ENCODE measurements at places on chromosomes 16 and 17. TPM values are rescaled to one million over a fixed set of nuclear protein-coding genes. Genes with fewer than 3 reads are reported as not detected.

- DNase-seq, result no peak
Measured at GRCh38 chr16:80387318-80387921, 153.4 kb upstream of the DYNLRB2 start.

DNA sequence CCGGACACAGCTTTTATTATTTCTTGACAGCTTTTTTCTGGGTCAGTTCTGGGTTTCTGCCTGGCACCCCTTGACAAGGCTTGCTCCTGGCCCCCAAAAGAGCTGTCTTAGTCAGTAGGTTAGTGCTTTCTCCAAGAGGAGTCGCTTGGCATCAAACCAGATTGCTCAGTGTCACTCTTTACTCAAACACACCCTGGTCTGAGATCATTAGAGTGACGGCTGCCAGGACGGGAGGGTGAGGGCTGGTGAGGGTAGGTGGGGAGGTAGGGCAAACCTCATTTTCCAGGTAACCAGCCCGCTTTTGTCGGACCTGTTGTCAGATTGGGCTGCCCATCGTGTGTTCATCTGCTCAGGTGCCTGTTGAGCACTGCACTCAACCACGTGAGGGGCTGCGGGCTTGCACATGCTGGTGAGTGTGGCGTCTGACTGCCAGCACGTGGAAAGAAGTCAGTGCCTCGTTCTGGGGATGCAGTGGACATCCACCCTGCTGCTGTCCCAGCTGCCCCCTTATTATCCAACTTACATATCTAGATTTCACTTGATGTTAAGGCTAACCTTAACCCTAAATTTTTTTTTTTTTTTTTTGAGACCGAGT lies 12.4 kb downstream of the TMEM94 start:
- no peak for DNase-seq

GRCh38 chr16:68739964-68740627 lies 3.0 kb downstream of the CDH1 start:
- no peak for DNase-seq

GRCh38 chr16:51755577-51756355 lies 604.7 kb upstream of the SALL1 start:
- no peak for DNase-seq

- no peak for DNase-seq
Measured at GRCh38 chr16:6977916-6978315, 354.7 kb upstream of the RBFOX1 start.

- no peak for DNase-seq
Measured at GRCh38 chr17:77116371-77116860, 24.4 kb upstream of the SEC14L1 start.

DNA sequence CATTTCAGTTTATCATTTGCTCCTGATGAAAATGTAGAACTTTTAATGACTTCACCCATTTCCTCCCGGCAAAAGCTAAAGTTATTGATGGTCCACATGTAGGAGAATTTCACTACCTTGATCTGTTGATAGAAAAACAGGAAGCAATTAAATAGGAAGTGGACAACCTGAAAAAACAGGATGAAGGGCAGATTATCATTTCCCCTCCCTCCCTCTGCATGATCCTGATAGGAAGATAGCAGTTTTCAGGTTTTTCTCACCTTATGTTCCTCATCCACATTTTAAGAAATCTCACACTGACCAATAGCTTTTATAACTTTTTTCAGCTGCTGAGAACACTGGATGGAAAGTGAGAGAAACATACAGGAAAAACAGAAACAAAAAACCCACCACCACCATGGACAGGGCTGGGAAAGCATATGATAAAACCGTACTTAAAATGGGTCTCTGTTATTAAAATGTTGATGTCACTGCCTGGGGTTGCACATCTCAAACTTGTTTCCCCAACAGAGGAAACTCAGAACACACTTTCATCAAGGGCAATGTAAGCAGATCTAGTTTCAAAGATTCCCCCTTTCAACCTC lies 46.4 kb downstream of the NXPH3 start:
- no peak for DNase-seq

DNA sequence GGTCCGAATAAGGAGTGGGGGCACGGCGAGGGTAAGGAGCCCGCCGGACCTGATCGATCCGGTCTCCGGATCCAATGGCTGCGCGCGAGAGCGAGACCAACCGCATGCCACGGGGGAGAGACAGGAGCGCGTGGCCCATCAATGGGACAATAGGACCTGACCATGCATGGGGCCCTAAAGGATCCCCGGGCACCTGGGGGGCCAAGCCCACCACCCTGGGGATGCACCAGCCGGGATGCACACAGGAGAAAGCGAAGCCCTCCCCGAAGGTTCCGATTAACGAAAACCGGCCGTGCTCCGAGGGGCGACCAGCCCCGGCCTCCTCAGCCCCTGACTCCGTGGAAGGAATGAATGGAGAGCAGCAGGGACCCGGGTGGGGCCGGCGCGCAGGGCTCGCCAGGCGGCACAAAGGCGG lies 525 bp downstream of the JPT1 start:
- no peak for DNase-seq

- DNase-seq, result no peak
Measured at GRCh38 chr17:17494870-17495535, 1.2 kb downstream of the RASD1 start.

DNA sequence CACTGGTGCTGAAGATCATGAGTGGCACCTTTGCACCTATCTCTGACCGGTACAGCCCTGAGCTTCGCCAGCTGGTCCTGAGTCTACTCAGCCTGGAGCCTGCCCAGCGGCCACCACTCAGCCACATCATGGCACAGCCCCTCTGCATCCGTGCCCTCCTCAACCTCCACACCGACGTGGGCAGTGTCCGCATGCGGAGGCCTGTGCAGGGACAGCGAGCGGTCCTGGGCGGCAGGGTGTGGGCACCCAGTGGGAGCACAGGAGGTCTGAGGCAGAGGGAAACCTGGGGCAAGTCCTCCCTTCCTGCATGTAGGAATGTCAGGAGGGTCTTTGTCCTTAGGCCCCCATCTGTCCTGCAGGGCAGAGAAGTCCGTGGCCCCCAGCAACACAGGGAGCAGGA lies 6.5 kb upstream of the TRAF4 start:
- no peak for DNase-seq

GRCh38 chr16:67718668-67719047 lies 458 bp downstream of the GFOD2 start:
- no peak for DNase-seq

- no peak for DNase-seq
Measured at GRCh38 chr17:74235040-74235581, 21.7 kb downstream of the TTYH2 start.

GRCh38 chr16:8173111-8173644 lies 417.1 kb downstream of the TMEM114 start:
- peak; percentile 81 for DNase-seq

DNA sequence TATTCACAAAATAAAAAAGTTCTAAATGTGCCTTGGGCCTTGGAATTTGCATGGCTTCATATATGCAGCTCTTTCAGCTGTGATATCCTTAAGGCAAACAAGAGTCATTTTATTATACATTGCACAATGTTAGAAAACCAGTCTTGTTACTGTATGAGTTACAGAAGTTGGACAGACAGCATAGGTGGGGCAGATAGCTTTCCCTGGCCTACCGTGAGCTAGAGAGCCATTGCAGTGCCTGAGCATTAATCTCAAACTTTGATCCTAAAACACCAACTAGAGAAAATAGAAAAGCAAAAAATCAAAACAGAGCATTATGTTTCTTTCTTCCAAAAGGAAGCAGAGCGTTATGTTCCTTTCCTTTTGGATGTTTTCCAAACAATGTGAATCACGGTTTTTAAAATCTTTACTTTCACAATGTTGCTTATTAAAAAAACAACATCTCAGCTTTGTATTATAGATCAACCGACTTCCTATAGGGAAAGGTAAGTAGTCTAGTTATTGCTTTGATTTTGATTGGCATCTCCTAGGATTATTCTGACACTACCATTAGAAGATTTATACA lies 32.2 kb downstream of the ARHGAP44 start:
- no peak for DNase-seq

- DNase-seq, result no peak
Measured at GRCh38 chr17:21282231-21282630, 2.3 kb upstream of the MAP2K3 start.

TEKT1 gene
- 0.70 TPM for polyA plus RNA-seq

PNMT gene
- 2.8 TPM for polyA plus RNA-seq

CORO1A gene
- 8.6 TPM for polyA plus RNA-seq

ZNF646 gene
- 14.0 TPM for polyA plus RNA-seq

TNP2 gene
- not detected for polyA plus RNA-seq

NXPH3 gene
- 0.90 TPM for polyA plus RNA-seq

TBC1D3B gene
- polyA plus RNA-seq, result 6.9 TPM

SCARF1 gene
- polyA plus RNA-seq, result 8.4 TPM
